ENCODE measurements at places on chromosomes 12 and 14.

DNA sequence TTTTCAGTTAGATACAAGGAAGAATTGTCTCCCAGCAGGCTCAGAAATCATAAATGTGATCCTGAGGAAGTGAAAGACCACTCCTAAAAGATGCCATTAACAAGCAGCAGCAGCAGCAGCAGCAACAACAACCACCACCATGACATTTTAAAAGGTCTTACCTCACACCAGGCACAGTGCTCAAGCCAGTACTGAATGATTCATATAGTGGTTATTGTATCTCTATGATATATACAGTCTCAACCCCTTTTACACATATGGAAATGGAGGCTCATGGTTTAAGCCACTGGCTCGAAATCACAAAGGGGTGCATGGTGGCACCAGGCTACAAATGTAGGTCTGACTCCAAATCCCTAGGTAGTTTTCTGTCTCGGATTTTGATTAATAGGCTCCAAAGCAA lies 126.9 kb downstream of the KTN1 start:
- no peak for DNase-seq

- DNase-seq: no peak
These were observed 21.8 kb upstream of the WNK1 start for GRCh38 chr12:730550-730949.

- DNase-seq: no peak
These were observed 1.9 kb upstream of the MYF5 start for GRCh38 chr12:80714846-80715245.

GRCh38 chr12:3491938-3492792 lies 1.2 kb downstream of the PRMT8 start:
- DNase-seq: no peak

GRCh38 chr12:39526974-39527373 lies 84.1 kb upstream of the KIF21A start:
- DNase-seq: no peak

DNA sequence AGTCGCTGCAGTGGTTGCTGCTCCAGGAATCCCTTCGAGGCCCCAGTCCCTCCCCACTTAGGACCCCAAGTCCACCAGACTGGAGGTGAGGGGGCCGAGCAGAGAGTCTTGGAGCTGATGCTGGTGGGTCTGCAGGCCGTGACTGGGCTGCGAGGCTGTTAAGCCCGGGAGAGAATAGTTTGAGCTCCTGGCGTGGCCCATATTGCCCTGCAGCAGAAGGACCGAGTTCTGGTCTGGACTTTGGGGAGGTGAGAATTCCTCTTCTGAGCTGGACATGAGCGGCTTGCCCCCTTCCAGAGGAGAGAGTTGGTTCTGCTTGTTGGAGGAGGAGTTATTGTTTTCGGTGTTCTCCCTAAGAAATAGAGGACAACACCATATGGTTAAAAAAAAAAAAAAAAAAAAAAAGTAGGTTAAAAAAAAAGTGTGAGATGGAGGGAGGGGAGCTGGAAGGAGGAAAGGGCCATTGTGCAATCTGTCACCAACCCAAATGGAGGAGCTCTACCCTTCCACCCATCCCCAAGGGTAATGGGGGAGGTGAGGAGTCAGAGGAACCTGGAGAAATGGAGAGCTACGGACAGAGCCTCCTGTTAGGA lies 3.0 kb downstream of the SIX1 start:
- peak; percentile 76 for DNase-seq

GRCh38 chr12:124457287-124458219 lies 109.9 kb downstream of the NCOR2 start:
- DNase-seq: peak; percentile 92

DNA sequence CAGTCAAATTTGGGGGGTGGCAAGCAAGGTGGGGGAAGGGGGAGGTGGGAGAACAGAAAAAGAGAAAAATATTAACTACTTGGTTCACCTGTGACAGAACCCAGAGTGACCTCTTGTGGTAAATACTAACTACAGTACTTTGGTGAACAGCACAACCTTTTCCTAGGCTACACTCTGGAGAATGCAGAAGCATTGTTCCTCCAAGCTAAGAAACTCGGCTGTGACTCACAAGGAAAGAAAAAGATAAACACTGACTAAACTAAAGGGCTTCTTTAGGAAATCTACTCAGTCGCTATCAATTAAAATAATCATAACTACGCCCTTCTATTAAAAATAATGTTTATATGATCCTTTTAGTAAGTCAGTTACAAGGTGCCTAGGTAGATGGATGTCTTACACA lies 5.4 kb downstream of the KCNH5 start:
- no peak for DNase-seq

GRCh38 chr12:123942911-123943648 lies 29.6 kb downstream of the CCDC92 start:
- no peak for DNase-seq

- DNase-seq: peak; percentile 15
These were observed 20.6 kb upstream of the PCNX1 start for GRCh38 chr14:70886421-70887206.

GRCh38 chr12:56206452-56207166 lies 15.1 kb downstream of the RNF41 start:
- DNase-seq: peak; percentile 22

DNA sequence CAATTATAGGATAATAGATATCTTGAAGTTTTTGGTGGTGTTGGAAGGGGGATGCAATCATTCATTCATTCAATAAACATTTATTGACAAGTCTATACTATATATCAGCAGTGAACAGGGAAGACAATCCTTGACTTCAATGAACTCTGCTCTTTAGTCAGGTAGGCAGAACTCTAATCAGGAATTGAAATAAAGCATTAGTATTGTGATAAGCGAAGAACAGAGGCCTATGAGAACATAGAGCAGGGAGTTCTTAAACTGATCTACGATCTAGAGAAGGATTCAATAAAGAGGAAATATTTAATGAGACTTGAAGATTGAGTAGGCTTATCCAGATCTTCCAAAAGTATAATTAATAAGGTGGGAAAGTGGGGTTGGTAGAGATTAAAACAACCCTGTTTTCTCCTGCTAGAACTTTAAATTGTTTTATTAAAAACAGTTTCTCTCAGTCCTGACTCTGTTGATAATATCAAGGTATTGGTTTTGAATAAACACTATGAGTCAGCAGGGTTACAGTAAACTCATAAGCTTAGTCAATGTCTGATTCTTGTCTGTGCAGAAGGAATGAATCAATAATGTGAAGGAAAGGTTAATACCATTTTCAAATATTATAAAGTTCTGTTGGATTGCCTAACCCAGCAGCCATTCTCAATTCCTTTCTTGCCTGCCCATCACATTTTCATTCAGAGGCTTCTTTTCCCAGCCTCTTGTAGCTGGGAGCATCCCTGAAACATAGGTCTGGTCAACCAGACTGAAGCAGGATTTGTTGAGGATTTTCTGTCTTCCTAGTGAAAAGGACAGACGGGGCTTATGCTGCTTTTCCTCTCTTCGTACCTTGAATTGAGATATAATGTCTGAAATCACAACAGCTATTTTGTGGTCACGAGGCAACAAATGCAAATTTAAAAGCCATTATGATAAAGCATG lies 38.9 kb upstream of the KTN1 start:
- no peak for DNase-seq

GRCh38 chr14:96265383-96266095 lies 9.5 kb downstream of the BDKRB1 start:
- no peak for DNase-seq

- peak; percentile 28 for DNase-seq
These were observed at the start of gene ANKLE2 for GRCh38 chr12:132761032-132761920. Gene ANKLE2 (minus strand): TSS chr12:132761832. CDS start chr12:132761798, 34 bp downstream.

DNA sequence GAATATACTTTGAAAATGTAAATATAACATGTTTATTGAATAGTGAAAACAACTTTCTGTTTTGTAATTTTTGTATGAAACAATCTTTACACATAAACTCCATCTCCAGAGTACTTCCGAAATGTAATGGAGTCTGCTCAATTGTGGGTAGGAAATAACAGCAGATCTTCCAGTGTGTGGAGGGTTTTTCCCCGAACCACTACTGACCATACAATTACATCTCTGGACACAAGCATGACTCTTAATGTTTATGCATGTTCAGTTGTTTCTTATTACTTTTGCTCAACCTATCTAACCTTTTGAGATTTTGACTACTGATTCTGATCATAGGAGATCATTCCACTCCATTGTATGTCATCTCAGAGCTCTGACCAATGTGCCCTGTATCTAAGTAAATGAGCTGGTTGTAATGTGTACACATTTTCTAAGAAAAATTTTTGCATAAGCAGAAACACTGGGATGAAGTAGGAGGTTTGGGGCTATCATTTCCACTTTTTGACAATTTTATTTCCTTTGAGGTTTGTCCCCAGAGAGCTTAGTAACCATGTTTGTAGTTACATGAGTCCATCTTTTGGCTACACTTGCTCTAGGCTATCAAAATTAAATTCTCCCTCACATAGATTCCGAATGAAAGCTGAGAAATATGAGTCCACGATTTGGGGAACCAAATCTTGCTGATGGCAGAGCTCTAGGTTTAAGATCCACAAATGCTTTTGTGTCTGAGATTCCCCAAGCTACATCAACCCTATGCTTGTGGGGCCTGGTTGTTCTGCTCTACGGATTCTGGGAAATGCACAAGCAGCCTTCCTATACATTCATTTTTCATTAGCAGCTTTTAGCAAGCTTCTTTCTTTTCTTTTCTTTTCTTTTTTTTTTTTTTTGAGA lies 21.4 kb upstream of the CLEC4D start:
- DNase-seq: no peak

DNA sequence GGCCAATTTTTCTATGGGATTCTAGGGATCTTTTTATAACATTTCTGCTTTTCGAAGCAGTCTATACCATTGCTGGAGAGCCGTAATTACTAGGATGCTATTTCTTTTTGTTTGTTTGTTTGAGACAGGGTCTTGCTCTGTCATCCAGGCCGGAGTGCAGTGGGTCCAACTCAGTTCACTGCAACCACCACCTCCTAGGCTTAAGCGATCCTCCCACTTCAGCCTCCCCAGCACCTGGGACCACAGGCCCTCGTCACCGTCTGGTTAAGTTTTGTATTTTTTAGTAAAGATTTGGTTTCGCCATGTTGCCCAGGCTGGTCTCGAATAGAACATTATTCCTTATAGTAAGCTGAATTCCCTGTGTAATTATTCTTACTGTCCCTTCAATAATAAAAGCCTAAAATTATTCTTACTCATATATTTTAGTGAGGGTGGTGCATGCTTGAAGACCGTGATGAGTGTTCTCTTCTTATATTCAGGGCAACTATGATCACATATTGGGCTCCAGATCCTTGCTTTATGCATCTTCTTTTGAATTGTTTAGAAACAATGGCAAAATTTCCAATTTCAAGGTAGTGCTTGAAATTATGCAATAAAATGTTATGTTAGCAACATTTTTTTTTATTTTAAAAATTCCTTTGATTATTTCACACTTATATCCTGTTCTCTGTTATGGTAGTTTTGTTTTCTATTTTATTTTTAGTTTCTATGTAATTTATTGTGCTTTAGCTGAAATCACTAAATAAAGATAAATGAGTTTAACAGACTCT lies 66.2 kb downstream of the CRADD start:
- DNase-seq: no peak

- peak; percentile 65 for DNase-seq
These were observed 7.7 kb downstream of the ENDOU start for GRCh38 chr12:47717443-47718193.

- no peak for DNase-seq
These were observed 467.3 kb downstream of the NRXN3 start for GRCh38 chr14:78637489-78637888.

- no peak for DNase-seq
These were observed 645 bp downstream of the KITLG start for GRCh38 chr12:88579601-88580050.

All from gastrocnemius medialis (tissue), 4 donors.